Cortex of kidney (tissue), 1 donor: ENCODE measurements at places on chromosomes 13 and 19.

DNA sequence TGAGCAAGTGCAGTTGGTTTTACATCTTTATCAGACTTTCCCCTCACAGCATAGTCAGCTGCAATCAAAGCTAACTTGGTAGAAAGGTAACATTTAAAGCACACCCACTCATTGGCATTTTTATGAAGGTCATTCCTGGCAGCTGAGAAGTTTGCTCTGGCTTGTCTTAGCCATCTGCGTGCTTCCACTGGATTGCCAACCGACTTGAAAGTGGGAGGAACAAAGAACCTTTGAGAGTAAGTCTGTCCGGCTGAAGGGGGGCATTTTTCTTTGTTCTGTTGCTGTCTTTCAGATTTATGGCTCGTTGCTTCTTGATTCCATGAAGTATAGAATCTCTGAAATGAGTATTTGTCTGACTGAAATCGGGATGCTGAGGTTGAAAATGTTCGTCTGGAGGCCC lies 103.1 kb downstream of the SACS start:
- no peak for DNase-seq

GRCh38 chr19:38004186-38004520 lies 97.1 kb downstream of the SIPA1L3 start:
- DNase-seq: no peak

DNA sequence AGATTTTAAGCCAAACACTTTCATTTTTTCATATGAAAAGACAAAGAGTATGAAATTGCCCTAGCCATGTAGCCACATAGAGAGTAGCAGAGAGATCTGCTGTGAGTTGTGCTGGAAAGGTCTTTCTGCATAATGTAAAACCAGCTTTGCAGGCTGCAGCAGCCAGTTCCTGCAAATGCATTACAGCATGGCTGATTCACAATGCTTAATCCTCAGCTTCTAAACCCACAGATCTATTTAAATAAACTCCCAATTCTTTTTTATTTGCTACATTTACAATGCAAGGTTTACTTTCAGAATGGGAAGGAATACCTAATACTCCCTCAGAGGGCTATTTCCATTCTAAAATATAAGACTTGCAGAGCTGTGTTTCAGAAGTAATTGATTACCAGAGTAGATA lies 185.6 kb upstream of the STARD13 start:
- DNase-seq: no peak

- no peak for DNase-seq
Measured at GRCh38 chr13:90532861-90533492, 814.5 kb upstream of the MIR17HG start.

- DNase-seq: no peak
Measured at GRCh38 chr19:12982648-12983047, 12.6 kb upstream of the NFIX start.

DNA sequence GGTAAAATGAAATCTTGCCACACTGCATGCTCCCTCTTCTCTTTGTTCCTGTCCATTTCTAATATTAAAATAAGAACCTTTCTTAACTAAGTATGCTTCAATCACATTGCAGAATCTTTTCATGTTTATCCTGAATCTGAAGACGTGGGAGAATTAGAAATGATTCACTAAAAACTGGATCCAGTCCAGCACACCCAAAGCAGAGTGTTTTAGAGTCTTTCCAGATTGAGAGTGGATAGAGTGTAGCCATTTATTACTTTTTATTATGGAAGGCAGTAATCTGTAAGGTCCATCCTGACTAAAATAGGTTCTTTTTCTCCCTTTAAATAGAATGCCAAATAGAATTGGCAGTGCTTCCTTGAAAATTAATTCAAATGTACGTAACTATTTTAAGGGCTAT lies 453.5 kb downstream of the TDRD3 start:
- DNase-seq: no peak

DNA sequence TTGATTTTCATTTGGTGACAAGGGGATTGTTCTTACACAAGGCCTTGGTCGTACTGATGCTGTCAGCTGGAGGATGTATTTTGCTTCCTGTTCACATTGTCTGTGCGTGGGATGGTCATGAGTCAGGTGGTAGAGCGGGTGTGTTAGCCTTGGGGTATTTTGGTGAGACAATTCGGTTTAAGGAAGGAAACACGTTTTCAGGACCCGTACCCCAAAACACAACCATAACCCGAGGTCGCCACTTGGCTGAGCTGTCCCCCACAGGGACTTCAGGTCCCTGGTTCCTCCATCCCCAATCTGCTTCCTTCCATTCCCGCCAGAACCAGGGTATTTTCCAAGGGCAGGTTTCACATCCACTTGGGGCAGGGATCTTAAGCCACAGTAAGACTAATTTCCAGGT lies 15.0 kb downstream of the MYO9B start:
- DNase-seq: no peak

DNA sequence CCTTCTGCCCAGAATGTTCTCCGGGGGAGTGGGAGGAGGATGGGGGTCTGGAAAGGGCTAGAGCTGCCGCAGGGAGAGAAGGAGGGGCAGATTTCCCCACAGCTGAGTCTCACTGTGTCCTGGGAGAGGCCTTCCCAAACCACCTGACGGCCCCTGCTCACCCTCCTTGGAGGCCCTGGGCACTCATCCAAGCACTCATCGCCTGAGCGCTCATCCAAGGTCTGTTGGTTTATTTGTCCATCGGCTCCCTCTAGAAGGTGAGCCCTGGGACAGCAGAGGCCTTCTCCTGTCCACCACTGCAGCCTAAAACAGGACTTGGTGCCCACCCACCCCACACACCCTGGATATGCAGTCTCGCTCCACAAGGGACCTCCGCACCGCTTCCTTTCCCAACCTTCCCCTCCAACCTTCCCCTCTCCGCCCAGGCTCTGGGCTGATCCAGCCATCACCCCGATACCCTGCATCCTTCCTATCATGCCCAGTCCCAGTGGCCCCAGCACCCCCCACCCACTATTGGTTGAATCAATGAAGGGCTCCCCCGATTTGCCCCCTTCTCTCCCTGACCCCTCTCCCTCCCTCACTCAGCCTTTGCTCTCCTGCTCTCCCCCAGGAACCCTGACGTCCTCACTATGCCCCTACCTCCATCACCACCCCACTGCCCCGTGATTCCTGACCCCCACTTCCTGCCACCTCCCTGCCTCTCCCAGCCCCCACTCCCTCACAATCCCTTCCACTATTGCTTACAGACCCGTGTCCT lies 1.7 kb downstream of the UBXN6 start:
- no peak for DNase-seq

DNA sequence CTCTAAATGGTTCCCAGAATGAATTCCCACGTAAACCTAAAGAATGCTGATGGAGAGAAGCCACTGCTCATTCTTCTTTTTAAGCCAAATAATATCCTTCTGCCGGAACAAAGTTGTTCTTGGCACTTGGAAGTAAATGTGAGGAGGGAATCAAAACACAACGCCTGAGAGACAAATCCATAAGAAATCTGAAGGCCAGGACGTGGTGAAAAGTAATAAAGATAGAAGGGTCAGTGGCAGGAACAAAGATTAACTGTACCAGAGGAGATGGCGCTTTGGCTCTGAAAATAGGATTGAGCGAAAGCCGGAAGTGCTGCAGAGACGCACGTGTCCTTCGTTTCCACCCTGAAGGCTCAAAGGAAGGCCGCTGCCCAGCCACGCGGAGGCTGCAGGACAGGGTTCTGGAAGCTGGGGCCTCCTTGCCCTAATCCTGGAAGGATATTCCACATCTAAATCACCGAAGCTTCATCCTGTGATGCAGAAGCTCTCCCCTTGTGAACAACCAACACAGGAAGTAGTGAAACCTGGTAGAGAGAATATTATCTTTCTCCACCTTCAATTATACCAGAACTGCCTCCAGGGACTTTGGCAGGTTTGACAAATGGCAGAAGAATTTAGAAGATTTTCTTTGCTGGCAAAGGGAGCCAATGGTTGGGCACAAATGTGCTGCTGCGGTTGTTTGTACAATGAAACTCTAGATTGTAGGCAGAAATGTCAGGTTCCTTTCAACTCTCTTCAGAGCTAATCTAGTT lies 214.6 kb upstream of the SERP2 start:
- DNase-seq: no peak

- no peak for DNase-seq
Measured at GRCh38 chr13:41284512-41285288, 21.3 kb upstream of the MTRF1 start.

DNA sequence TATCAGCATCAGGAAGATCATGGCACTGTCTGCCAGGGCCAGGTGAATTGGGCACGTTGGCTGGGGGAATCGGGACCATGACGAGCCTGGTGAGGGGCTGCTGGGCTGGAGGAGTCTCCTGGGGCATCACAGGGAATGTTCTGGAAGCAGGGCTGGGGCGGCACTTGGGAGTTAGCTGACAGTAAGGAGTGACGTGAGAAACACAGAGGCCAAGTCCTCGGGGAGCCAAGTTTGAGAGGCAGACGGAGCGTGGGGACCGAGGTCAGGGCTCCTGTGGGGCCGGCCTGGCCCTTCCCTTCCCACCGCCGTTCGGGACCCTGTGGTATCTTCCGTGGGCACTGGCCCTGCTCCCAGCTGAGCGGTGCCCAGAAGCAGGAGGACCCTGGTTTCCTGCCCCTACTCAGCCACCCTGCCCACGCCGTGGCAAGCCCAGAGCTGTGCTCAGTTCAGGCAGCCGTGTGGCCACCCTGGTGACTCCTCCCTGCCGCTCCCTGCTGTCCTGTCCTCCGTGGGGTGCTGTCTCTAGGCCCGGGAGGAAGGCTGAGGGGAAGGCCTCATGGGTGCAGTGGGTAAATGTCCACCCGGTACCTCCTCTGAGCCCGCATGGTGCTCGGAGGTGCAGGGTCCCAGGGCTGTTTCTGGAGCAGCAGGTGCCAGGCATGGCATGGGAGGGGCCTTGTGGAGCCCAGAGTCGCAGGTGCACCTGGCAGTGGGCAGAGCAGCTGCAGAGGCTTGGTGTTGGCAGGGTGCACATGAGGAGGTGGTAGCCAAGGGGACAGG lies 25.2 kb downstream of the CRTC1 start:
- DNase-seq: no peak

DNA sequence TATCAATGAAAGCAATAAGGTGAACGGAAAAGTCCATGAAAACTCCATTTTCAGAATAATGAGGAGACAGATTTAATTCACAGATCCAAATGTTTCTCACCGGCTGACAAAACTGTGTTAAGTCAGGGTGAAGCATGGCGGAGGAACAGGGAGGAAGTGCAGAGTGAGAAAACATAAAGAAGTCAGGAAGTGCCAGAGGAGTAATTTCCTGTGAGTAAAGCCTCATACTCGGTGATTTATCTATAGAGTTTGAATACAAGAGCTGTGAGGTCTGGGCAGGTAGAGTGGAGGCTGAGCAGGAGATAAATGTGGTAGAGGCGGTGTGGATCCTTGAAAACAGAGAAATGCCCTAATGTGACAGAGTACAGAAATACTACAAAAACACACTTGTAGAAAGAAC lies 11.4 kb downstream of the CARD8 start:
- DNase-seq: no peak

GRCh38 chr13:101915755-101916107 lies 463.3 kb downstream of the ITGBL1 start:
- no peak for DNase-seq

- no peak for DNase-seq
Measured at GRCh38 chr19:49491030-49491803, 3.8 kb downstream of the RPL13A start.
